ENCODE measurements at places on chromosomes 12 and 14. TPM values are rescaled to one million over a fixed set of nuclear protein-coding genes. Genes with fewer than 3 reads are reported as not detected.
A peak's percentile ranks its signal among the peaks of the same experiment; 100 is the strongest.

- H3K27me3 ChIP-seq, result no peaks in the 10 kb centered on the region
- H3K27ac ChIP-seq, result no peak overlapping the region
- no peak for DNase-seq
- no peaks in the 10 kb centered on the region for H3K4me1 ChIP-seq
These were observed 33.3 kb downstream of the ERG28 start for GRCh38 chr14:75627406-75627805.

DNA sequence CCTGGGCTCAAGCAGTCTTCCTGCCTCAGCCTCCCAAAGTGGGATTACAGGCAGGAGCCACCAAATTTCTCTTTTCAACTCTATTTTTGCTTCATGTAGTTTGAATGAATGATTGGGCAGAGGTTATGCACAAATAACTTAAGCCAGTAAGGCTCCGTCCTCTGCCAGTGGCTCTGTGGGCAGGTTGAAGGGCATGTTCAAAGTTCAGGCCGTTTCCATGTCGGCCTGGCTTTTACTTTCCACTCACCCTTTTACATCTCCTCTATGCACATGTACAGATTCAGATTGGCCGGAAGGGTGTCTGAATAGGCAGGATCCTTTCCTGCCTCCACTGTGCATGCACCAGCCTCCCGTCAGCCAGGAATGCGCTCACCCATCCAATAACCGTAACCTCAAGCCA is 132.3 kb downstream of the EML1 start:
- no peak overlapping the region for H3K27ac ChIP-seq
- H3K4me3 ChIP-seq, result no peak overlapping the region

- no peak overlapping the region for H3K4me3 ChIP-seq
- no peak overlapping the region for H3K27ac ChIP-seq
- H3K27me3 ChIP-seq, result peaks cover 15% of the 10 kb centered on the region
- DNase-seq, result no peak
- no peaks in the 10 kb centered on the region for H3K36me3 ChIP-seq
These were observed 12.5 kb upstream of the IFT81 start for GRCh38 chr12:110111476-110112334.

GRCh38 chr12:3224530-3224903 is 147.3 kb downstream of the TSPAN9 start:
- no peak overlapping the region for H3K27ac ChIP-seq
- no peaks in the 10 kb centered on the region for H3K4me1 ChIP-seq
- no peaks in the 10 kb centered on the region for H3K36me3 ChIP-seq
- H3K4me3 ChIP-seq, result no peak overlapping the region
- no peak for DNase-seq
- peaks cover 11% of the 10 kb centered on the region for H3K27me3 ChIP-seq

DNA sequence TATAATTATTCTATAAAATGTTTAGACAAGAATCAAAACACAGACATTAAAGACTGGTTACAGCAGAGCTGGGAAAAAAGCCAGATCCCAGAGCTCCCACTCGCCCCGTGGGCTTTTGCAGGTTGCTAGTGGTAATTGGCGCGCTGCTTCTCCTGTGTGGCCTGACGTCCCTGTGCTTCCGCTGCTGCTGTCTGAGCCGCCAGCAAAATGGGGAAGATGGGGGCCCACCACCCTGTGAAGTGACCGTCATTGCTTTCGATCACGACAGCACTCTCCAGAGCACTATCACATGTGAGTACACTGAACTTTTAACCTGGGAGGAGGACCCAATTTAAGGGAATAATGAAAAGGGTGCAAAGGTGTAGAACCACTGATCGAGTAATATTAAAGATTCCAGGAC is 7.5 kb downstream of the TMEM52B start:
- no peak overlapping the region for H3K27ac ChIP-seq
- H3K4me3 ChIP-seq, result no peak overlapping the region
- no peak for DNase-seq
- H3K36me3 ChIP-seq, result no peaks in the 10 kb centered on the region

GRCh38 chr12:65585648-65586602 is 238.4 kb upstream of the HMGA2 start:
- no peaks in the 10 kb centered on the region for H3K27me3 ChIP-seq
- H3K36me3 ChIP-seq, result no peaks in the 10 kb centered on the region
- H3K4me3 ChIP-seq, result no peak overlapping the region
- no peak overlapping the region for H3K27ac ChIP-seq
- H3K4me1 ChIP-seq, result no peaks in the 10 kb centered on the region
- DNase-seq, result no peak

- H3K4me3 ChIP-seq, result no peak overlapping the region
- H3K27me3 ChIP-seq, result peaks cover 25% of the 10 kb centered on the region
- no peaks in the 10 kb centered on the region for H3K36me3 ChIP-seq
- H3K4me1 ChIP-seq, result no peaks in the 10 kb centered on the region
These were observed 171.7 kb upstream of the LHX5 start for GRCh38 chr12:113643177-113643974.

- H3K36me3 ChIP-seq, result no peaks in the 10 kb centered on the region
- no peak for DNase-seq
- peak overlapping the region; percentile 65 for H3K4me3 ChIP-seq
These were observed 1.3 kb upstream of the IGFBP6 start for GRCh38 chr12:53096089-53096741.

The PLEKHD1 gene
- total RNA-seq, result 0.05 TPM

The ITGA7 gene
- total RNA-seq, result 4.4 TPM
